ENCODE measurements at places on chromosomes 7 and 10.

- ATAC-seq, result no peak
These were observed 23.0 kb upstream of the EGFR start for GRCh38 chr7:54995610-54996363.

GRCh38 chr10:118447478-118448270 is 105.5 kb upstream of the FAM204A start:
- peak; percentile 14 for ATAC-seq

DNA sequence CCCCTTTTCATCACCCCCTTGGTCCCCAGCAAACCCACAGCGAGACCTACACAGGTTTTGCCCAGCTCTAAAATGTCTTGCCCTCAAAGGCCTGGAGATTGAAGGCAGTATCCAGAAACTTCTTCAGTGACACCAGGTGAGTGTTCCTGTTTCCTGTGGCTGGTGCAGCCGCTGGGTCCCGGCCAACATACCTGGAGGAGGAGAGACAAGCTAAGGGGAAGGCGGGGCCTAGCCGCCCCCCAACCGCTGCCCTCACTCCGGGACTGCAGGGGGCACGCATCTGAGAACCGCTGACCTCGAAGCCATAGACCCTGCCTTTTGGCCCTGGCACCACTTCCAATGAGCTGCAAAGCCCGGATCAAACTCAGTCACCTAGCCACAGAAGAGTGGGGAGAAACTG is 27.0 kb downstream of the OGDHL start:
- no peak for ATAC-seq

DNA sequence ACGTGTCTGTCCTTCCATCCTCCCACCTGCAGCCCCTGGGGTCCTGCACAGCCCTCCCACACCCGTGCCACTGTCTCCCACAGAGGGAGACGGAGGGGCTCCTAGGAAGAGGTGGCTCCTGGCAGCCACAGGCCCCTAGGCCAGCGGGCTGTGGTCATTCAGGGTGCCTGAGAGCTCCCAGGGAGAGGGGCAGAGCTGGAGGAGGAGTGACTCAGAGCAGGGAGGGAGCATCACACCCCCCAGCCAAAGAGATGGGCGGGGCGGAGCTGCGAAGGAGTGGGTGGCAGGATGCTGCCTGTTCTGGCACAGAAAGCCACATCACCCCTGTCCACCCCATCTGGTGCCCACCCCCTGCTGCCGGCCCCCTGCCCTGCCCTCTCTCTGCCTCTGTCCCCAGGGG is 50.5 kb downstream of the STK32C start:
- ATAC-seq, result peak; percentile 84

GRCh38 chr7:152637920-152638580 is 37.9 kb downstream of the XRCC2 start:
- no peak for ATAC-seq

DNA sequence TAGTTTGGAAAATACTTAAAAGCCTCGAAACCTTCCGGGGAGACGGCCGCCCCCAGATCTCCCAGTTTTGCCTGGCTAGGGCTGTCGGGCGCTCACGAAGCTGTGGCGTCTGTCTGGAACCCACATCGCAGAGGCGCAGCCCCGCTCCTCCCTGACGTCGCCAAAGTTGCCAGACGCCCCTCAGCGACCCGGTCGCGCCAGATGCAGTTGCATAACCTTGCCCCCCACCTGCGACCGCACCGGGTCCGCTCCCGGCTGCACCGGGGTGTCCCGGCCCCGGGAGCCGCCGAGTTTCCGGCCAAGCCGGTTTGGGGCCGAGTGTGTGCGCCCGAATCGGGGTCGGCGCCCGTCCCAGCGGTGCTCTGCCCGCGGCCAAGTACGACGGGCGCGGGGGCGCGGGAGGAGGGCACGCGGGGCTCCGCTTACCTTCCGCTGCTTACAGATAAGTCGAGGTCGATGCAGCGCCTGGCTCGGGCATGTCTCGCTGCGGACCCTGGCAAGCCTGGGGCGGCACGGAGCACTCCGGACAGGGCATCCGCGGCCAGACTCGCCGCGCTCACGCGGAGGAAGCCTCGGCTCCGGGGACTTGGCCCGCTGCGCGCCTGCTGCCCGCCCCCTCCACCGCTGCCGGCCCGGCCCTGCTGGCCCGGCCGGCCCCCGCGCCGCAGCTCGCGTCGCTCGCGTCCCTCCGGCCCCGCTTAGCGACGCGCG is 665 bp downstream of the INSYN2A start:
- ATAC-seq, result peak; percentile 70

DNA sequence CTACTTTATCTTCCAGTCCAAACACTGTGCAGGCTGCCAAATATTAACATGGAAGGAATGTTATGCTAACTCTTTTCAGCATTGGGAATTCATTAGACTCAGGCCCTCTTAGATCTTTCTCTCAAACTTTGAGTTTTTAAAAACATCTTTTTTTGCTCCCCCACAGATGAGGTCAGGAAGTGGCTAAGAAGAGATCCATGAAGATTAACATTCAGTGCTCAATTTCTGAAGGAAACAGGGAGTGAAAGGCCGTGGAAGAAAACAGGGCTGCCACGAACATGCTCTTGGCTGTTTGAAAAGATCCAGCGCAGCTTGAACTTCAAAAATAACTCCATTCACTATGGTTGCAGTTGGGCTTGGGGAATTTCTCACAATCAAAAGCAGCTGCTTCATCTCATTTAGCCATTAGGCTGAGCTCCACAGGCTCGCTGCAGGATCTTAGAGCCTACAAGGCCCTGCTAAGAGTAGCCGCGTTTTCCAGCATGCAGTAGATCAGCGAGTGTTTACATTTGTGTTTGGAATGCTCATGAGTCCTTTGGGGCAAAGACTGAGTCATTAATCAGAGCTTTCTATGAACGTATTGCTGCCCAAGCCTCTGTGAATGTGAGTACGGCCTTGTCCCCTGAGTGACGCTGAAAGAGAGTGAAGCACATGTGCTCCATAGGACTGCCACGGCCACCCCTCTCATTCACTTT is 41.2 kb upstream of the TNS3 start:
- ATAC-seq, result peak; percentile 93

DNA sequence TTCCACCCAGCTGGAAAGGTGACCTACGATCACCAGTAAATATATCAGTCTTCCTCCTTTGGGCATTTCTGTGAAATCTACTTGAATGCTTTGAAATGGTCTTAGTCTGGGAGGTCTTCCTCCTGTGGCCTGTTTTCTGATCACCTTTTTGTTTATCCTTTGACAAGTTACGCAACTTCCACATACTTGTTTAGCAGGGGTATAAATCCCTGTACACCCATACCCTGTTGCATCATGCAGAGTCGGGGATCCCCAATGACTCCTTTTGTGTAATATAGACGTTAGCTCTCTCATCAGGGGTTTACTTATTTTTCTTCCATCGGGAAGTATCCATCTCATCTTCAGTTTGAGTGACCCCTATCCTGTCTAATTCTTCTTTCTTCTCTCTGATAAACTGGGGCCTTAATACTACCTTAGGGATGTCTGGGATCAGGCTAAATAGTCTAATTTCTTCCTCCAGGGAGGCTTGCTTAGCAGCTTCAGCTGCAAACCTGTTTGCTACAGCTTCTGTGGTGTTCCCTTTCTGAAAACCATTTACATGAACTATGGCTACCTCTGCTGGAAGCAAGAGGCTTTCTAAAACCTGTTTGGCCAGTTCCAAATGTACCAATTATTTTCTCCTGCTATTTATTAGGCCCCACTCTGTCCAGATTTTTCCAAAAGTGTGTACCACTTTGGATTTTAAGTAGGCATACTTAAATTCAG is 25.8 kb downstream of the MAPK8 start:
- ATAC-seq, result no peak

- ATAC-seq, result no peak
These were observed 5.2 kb upstream of the APBB1IP start for GRCh38 chr10:26432938-26433337.

DNA sequence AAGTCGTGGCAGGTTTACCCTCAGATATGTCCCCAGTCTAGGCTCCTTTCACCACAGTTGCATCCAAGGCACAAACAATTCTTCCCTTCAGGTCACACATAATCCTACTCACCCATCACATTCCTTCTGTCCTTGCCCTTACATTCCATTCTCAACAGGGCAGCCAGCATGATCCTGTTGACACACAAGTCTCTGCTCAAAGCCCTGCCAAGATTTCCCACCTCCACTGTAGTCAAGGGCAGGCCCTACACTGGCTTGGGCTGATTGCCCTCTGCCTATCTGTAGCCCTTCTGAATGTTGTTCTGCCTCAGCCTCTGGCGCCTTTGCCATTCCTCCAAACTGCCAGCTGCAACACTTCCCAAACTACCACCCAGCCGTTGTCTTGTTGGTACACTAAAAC is 187.9 kb upstream of the AKR1E2 start:
- no peak for ATAC-seq

DNA sequence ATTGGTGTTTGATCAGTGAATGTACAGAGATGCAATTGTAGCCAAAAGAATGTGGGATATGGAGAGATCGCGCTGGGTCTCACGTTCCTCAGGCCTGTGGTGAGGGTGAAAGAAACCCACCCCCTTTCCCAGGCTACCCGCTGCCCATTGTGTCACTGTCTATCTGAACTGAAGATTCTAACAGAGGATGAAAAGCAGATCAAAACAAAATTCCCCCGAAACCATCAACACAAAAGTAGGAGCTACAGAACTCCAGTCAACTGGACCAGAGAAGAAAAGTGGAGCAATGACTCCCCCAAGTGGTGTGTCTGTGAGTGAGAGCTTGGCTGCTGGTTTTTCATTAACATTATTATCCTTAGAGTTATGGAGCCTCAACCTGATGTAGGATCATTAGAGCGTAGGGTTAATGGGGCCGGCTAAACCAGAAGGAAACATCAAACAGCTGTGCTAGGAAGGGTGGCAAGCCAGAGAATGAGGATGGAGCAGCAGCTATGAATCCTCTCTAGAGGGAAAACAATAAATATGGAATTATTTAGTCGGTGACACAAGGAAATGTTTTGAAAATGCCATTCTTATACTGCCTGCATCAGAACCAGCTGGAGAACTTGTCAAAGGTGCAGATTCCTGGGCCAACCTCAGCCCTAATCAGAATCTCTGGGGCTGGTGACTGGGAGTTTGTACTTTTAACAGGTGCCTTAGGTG is 38.3 kb downstream of the AKR1B1 start:
- peak; percentile 46 for ATAC-seq

- no peak for ATAC-seq
These were observed 32.1 kb downstream of the ADCYAP1R1 start for GRCh38 chr7:31084226-31084625.

DNA sequence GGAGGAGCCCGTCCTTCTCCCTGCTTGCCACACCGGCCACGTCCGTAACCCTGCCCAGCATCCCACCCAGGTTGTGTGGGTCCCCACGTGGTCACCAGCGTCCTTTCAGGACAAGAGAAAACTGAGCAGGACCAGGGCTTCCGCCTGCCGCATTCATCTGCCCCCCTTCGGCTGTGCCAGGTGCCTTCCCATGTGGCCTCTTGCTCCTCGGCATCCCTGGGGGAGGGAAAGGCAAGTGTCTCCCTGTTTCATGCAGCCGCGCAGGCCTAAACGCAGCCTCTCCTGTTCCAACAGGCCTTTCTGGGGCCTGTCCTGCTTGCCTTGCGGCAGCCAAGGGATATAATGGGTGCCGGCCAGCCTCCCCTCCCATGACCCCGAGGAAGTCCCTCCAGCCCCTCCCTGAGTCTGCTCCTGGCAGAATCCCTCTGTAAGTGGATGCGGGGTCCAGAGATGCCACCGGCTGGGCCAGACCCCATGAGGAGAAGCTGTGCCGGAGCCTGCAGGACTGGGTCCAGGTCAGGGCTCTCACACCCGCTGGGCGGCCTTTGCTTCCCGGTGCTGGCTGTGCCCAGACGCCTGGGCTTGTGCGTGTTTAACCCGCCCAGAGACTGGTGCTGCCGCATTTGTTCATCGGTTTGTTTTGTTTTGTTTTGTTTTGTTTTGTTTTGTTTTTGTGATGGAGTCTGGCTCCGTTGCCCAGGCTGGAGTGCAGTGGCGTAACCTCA is 23.1 kb downstream of the SHH start:
- ATAC-seq, result no peak

DNA sequence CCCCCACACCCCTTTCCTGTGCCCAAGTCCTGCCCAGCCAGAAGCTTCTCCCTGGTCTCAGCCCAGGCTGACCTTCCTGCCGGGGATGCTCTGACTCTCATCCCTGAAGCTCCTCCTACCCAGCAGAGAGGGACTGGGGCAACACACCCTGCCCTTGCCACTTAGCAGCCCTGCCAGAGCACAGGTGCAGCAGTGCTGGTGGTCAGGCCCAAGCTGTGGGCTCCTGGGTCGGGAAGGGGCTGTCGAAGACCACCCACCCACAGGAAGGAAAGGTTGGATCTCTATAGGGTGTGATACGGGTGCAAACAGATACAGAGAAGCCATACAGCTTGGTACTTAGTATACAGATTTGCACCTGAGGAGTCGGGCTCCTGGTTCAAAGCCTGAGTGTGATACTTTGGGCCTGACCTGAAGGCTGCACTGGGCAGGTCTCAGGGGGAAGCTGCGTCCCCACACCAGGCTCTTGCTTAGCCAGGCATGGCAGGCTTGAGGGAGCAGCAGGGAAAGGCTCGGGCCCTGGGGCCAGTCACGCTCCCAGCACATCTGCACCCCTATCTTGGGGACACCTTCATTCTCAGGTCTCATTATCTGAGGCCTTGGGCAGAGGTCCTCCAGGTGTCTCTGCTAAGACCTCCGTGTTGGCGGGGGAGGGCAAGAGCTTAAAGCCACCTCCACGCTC is 47.3 kb downstream of the TCERG1L start:
- no peak for ATAC-seq

DNA sequence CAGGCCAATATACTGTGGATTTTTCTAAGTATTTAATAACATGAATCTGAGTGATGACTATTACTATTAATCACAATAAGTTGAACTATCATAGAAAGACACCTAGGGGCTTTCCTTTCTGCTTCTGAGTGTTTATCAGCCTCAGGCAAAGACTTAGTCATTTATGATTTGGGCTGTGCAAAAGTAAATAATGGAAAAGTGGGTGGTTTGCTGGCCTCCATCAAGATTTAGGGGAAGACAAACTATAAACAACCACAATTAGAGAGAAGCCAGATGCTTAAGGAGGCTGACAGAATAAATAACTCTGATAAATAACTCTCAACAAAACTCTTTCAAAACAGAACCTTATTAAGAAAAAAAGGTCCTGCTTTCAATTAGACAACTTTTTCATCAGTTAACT is 64.7 kb downstream of the MACC1 start:
- ATAC-seq, result no peak

- no peak for ATAC-seq
These were observed 47.8 kb downstream of the IPMK start for GRCh38 chr10:58219875-58220274.

DNA sequence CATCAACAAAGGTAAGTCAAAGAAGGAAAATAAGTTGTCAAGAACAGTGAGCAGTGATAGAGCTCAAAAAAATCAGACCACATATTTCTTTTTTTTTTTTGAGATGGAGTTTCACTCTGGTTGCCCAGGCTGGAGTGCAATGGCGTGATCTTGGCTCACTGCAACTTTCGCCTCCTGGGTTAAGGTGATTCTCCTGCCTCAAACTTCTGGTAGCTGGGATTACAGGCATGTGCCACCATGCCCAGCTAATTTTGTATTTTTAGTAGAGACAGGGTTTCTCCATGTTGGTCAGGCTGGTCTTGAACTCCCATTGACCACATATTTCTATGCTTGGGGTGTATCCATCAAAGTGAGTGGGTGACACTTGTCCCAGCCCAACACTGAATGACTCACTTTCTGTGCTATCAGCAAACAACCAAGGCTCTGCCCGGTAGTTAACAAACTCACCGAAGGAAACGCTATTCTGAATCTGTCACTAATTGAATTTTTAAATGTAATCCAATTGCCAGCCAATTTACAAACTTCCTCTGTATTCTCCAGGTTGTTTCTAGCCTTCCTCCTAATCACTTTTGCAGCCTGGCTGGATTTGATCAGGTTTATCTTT is 19.6 kb upstream of the SMNDC1 start:
- no peak for ATAC-seq

GRCh38 chr10:102721954-102722353 is 7.5 kb downstream of the SFXN2 start:
- ATAC-seq, result peak; percentile 31
